Activated T-cell treated with anti-CD3 and anti-CD28 coated beads, Interleukin-2, amount 50 U/mL, for 4 hours (primary cell): ENCODE measurements at places on chromosomes 6 and 20. TPM values are rescaled to one million over a fixed set of nuclear protein-coding genes. Genes with fewer than 3 reads are reported as not detected.

Gene ECT2L
- total RNA-seq: not detected

Gene GLP1R
- 0.08 TPM for total RNA-seq

Gene PHACTR1
- 1.1 TPM for total RNA-seq

DNA sequence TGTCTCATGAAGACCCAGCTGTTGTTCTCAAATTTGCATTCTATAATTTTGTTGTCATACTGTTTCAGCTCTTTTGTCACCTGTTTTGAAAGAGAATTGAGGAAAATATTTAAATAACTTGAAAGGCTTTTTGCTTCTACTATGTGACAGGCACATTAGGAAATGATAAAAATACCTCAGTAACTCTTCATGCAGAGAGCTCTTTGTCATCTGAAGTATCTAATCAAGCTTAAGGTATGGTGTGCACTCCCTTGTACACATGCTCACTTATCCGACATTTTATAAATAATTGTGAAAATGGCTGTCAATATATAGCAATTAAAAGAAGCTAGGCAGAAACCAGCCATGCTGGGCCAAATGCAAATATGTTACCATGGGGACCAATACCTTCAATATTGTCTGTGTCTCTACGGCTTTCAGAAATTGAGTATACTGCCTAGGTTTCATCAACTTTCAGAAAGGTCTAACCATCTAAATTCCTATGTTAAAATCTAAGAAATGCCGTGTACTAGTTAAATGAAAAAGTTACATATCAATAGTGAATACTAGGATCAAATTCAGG is 349.0 kb downstream of the RNGTT start:
- DNase-seq: no peak

DNA sequence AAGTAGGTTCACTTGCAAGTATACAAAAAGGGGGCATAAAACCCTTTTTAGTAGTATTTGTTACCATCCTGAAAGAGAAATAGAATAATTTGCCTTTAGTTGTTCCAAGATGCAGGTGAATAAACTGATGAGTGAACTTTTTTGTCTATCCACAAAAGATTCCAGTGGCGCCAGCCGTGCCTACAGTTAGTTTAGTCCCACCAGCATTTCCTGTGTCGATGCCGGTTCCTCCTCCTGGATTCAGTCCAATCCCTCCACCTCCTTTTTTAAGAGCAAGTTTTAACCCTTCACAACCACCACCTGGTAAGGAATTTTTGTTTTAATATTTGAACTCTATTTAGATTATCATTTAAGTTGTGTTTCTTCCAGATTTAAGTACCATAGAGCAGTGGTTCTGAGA is 90.9 kb downstream of the SCAF8 start:
- no peak for DNase-seq

DNA sequence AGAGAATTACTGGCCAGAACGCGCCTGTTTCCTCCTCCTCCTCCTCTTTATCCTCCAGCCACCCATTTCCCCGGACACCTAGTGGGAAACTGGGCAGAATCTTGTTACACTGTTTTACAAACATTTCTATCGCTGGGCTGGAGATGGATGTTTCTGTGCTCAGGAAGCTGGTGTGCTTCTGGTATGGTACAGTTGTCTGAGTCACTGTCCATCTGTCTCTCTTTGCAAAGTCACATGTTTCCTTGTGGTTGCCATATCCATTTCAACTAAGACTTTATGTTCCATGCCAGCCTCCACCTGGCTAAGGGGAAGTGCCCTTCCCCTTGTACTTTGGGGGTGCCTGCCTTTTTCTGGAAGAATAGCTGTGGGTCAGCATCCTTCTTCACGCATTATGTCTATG is 52.9 kb upstream of the SLC22A16 start:
- DNase-seq: no peak

DNA sequence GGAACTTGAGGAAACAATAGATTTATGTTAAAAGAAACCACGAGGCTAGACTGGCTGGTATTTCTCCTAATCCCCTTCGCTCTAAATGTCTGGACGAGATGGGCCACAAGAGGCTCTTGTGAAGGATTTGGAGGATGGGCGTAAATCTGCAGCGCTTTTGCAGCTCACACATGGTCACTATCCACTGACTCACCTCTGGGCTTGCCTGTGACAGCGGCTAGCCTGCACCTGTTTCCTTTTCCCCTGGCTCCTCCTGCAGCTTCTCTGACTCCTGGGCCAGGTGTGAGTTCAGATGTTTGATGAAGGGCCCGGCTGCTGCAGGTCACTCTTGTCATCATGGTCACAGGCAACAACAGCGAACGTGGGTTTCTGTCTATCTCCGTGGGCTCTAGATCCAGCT is 629.4 kb downstream of the CBLN4 start:
- DNase-seq: no peak
